CD4-positive, CD25-positive, alpha-beta regulatory T cell (primary cell): ENCODE measurements at places on chromosomes 5 and 9. TPM values are rescaled to one million over a fixed set of nuclear protein-coding genes. Genes with fewer than 3 reads are reported as not detected.

CTSV gene
- polyA plus RNA-seq: not detected

DNA sequence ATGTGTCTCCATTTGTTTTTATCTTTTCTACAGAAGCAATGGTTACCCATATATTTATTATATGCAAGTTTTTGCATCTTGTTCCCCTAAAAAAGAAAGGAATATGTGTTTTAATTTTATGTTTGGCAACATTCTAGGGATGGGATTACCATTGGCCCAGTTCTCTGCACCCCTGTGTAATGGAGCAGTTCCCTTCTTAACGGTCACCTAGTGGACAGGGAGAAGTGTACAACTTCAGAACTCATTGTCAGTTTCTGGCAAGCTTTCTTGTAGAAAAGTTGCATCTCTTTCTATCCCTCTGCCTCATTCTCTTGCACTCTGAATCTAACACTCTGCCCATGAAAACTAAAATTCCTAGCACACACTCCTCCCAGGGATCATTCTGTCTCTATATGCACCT lies 78.2 kb downstream of the DOCK8 start:
- DNase-seq: no peak

SPATA31A3 gene
- polyA plus RNA-seq: not detected

STK32A gene
- polyA plus RNA-seq: not detected

- DNase-seq: no peak
Observed at GRCh38 chr5:171316258-171317121, 7.4 kb downstream of the TLX3 start.
